ENCODE measurements at places on chromosomes 16 and 17. TPM values are rescaled to one million over a fixed set of nuclear protein-coding genes. Genes with fewer than 3 reads are reported as not detected.

CCL13 gene
- not detected for total RNA-seq

RAB26 gene
- total RNA-seq = 0.30 TPM

PRSS21 gene
- total RNA-seq = not detected

CLTC gene
- total RNA-seq = 208 TPM

TP53TG3B gene
- total RNA-seq = not detected

ZNF423 gene
- 8.1 TPM for total RNA-seq
